ENCODE measurements at places on chromosomes 7 and 10. TPM values are rescaled to one million over a fixed set of nuclear protein-coding genes. Genes with fewer than 3 reads are reported as not detected.

Gene SOSTDC1
- 12.9 TPM for polyA plus RNA-seq

- H3K27ac ChIP-seq, result no peak overlapping the region
- H3K27me3 ChIP-seq, result no peaks in the 10 kb centered on the region
- no peak overlapping the region for H3K4me3 ChIP-seq
- no peak for DNase-seq
- H3K36me3 ChIP-seq, result no peaks in the 10 kb centered on the region
These were observed 167.7 kb upstream of the INHBA start for GRCh38 chr7:41870461-41871138.

Gene HPSE2
- 0.12 TPM for polyA plus RNA-seq

Gene LBX1
- polyA plus RNA-seq, result 6.3 TPM

GRCh38 chr10:78859266-78859665 lies 209.5 kb upstream of the ZMIZ1 start:
- no peak overlapping the region for H3K4me3 ChIP-seq
- no peak for DNase-seq
- H3K27me3 ChIP-seq, result peaks cover 10% of the 10 kb centered on the region
- peaks cover 40% of the 10 kb centered on the region for H3K4me1 ChIP-seq
- H3K36me3 ChIP-seq, result no peaks in the 10 kb centered on the region

- no peak overlapping the region for H3K27ac ChIP-seq
- H3K36me3 ChIP-seq, result no peaks in the 10 kb centered on the region
- DNase-seq, result no peak
- H3K4me3 ChIP-seq, result no peak overlapping the region
These were observed 1029.5 kb upstream of the LRRN3 start for GRCh38 chr7:110061387-110061786.

Gene ZNF736
- 10.1 TPM for polyA plus RNA-seq

Gene CARD11
- 0.19 TPM for polyA plus RNA-seq

All from muscle of leg (tissue), 16 donors.